ENCODE measurements at places on chromosomes 1 and 21.

DNA sequence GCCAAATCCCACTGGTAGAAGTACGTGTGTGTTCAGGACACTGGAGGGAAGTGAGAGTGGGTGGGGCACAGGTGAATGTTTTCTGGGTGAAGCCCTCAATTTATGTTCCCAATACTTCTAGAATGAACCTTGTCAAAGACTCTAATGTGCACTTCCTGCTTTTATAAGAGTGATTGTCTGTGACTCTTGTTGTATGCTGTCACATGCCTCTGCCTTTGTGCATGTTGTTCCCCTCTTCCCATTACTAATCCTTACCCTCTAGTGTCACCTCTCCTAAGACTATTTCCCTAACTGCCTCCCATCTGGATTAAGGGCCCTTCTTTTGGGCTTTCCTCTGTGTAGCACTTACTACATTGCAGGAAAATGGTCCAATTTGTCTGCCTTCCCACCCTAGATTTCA is 2.5 kb upstream of the LINGO4 start:
- no peak for DNase-seq

GRCh38 chr1:169548282-169548681 is 38.0 kb downstream of the F5 start:
- no peak for DNase-seq

GRCh38 chr1:96370757-96371156 is 350.8 kb upstream of the PTBP2 start:
- DNase-seq: peak; percentile 48

DNA sequence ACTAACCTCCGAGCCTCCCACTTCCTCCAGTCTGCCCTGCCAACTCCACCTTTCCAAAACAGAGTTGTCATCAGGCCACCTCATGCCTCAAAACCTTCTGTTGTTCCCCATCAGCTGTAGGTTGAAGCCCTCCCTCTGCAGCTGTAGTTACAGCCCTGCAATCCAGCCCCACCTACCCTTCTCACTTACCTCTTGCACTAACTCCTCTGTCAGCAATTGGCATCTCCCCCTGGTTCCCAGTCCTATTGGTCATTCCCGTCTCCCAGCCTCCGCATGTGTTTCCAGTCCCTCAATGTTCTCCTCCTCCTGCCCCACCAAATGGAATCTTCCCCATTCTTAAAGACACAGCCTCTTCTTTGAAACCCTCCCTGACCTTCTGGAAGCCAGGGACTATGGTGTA is 100.1 kb upstream of the GCLM start:
- no peak for DNase-seq
